MCF 10A (cell line): ENCODE measurements at places on chromosomes 3 and 15. TPM values are rescaled to one million over a fixed set of nuclear protein-coding genes. Genes with fewer than 3 reads are reported as not detected.

DNA sequence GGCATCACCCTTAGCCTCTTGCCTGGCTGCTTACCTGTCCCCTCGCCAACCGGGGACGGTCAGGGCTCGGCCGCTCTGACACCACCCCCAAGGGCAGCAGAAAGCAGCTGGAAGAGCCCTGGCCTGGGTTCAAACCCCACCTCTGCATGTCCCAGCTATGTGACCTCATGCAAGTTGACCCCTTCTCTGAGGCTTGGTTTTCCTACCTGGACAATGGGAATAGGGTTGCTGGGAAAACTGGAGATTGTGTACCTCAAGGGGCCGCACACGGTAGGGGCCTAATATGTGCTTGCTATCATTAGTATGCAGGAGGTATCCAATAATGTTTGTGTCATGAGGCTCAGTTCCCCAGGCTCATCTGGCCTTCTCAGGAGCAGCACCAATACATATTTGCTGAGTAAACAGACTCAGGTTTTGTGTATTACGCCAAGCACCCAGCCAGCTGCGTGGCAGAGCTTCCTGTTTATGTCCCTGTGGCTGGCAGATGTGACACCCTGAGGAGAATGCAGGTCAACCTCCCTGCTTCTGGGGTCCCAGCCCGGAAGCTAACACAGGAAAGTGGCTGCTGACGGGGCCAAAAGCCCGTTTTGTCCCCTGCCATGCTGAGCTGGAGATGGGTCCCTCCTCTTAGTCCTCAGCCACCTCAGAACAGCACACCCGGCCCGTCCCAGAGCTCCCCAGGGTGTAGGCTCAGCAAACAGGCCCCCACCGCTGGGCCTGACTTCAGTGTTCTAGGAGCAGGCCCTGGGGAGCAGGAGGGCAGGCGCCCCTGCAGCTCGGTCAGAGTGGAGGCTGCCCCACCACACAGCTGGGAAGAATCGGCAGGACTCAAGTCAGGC lies 29.7 kb downstream of the PLXND1 start:
- no peak overlapping the region for H3K27ac ChIP-seq
- H3K4me1 ChIP-seq = no peaks in the 10 kb centered on the region
- H3K27me3 ChIP-seq = no peaks in the 10 kb centered on the region

GRCh38 chr3:59980576-59980975 lies 930.8 kb upstream of the CFAP20DC start:
- no peak overlapping the region for H3K4me3 ChIP-seq
- H3K27ac ChIP-seq = no peak overlapping the region
- H3K27me3 ChIP-seq = no peaks in the 10 kb centered on the region
- H3K36me3 ChIP-seq = no peaks in the 10 kb centered on the region

DNA sequence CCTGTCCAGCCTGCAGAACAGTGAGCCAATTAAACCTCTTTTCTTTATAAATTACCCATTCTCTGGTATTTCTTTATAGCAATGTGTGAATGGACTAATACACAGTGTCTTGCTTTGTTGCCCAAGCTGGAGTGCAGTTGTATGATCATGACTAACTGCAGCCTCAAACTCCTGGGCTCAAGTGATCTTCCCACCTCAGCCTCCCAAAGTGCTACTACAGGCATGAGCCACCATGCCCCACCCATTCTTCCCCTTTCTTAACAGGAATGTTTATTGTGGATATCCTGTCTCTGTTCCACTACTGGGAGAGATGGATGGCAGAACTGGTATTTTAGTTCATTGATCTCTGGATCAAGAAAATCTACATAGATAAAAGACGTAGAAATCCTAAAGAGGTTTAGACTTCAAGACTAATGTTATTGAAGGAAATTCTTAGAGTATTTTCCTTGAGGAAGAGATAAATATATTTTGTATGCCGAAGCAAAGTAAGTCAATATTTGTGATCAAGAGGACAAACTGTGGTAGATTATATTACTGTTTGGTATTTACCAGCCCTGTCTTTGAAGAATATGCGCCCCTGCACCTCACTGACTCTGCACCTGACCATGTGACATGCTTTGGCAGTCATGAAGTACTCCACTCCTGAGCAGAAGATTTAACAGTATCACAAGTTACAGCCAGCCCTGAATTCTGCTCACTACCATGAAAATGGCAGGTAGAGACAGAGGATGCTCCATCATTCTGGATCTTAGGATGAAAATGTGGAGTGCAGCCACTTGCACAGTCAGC lies 42.9 kb downstream of the UACA start:
- no peak overlapping the region for H3K4me3 ChIP-seq
- no peak for DNase-seq
- peaks cover 4% of the 10 kb centered on the region for H3K36me3 ChIP-seq
- H3K27me3 ChIP-seq = no peaks in the 10 kb centered on the region
- H3K27ac ChIP-seq = no peak overlapping the region

Gene PPP1R14D
- not detected in 2 replicates for total RNA-seq

DNA sequence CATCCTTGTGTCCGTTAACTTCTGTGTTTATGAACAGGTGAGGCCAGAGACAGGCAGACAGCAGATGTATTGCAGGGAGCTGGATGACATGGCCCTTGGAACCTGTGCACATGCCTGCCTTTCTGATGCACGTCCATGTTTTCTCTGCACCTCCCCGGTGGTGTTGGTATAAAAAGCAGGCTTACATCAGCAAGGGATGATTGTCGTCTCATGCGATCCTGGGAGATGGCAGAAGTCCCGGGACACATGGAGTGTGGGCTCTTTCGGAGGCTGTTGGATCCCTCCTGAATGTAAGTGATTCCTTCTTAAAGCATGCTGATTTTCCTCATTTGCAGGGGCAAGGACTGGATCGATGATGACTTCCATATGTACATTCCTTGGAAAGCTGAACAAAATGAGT lies 134.8 kb downstream of the SNRPN start:
- peaks cover 91% of the 10 kb centered on the region for H3K36me3 ChIP-seq
- H3K4me3 ChIP-seq = no peak overlapping the region
- H3K4me1 ChIP-seq = no peaks in the 10 kb centered on the region

GRCh38 chr15:96336108-96336595 lies 5.7 kb downstream of the NR2F2 start:
- peaks cover 30% of the 10 kb centered on the region for H3K4me1 ChIP-seq
- peaks cover 20% of the 10 kb centered on the region for H3K36me3 ChIP-seq
- H3K4me3 ChIP-seq = peak overlapping the region; percentile 84
- peak; percentile 38 for DNase-seq
- peak overlapping the region; percentile 98 for H3K27ac ChIP-seq
- no peaks in the 10 kb centered on the region for H3K27me3 ChIP-seq

GRCh38 chr3:81789691-81790090 lies 28.2 kb upstream of the GBE1 start:
- H3K27ac ChIP-seq = no peak overlapping the region
- no peaks in the 10 kb centered on the region for H3K27me3 ChIP-seq
- H3K36me3 ChIP-seq = no peaks in the 10 kb centered on the region
- H3K4me3 ChIP-seq = no peak overlapping the region
- DNase-seq = no peak

GRCh38 chr3:8103954-8104353 lies 397.7 kb upstream of the LMCD1 start:
- H3K27ac ChIP-seq = no peak overlapping the region
- H3K4me3 ChIP-seq = no peak overlapping the region
- DNase-seq = no peak
- no peaks in the 10 kb centered on the region for H3K27me3 ChIP-seq
